Suppressor macrophage (primary cell): ENCODE measurements at places on chromosomes 7 and 10.

DNA sequence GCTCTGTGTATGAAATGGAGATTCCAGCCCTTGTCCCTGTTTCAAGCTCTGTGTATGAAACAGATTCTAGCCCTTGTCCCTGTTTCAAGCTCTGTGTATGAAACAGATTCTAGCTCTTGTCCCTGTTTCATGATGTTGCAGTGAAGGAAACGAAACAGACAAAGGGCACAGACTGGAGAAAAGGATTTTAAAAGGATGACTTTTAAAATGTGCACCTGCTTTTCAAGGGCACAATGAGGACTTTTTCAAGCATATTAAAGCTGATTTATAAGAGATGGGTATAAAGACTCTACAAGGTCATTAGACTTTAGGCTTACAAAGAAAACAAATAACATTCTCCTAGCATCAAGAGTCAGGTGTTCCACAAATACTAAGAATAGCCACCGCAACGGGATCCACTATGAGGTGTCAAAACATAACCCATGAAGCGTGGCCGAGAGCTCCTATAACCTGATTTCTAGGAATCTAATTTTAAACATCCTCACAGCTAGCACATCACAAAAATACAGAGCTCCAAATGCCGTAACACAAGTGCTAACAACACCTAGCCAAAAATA, 29.0 kb downstream of the DIP2C start:
- no peak for DNase-seq

DNA sequence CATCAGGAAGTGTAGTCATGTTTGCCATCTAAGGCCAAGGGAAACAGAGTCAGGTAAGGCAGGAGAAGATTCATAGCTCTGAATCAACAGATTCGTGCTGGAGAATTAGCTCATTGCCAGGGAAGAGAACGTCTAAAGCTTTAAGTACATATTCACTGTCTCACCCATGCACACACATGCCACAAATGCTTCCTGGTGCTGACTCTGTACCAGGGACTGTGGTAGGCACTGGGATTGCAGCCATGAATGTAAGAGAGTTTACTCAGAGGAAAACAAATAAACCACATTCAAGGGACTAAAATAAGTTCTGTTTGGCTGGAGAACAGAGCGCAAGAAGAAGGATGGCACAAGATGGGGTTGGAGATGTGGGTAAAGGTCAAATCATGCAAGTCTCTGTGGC, 89.8 kb upstream of the HPS1 start:
- no peak for DNase-seq

- no peak for DNase-seq
Observed at GRCh38 chr7:154610903-154611302, 392.0 kb downstream of the PAXIP1 start.

- DNase-seq: no peak
Observed at GRCh38 chr7:49718760-49719159, 54.7 kb upstream of the VWC2 start.

- peak; percentile 2 for DNase-seq
Observed at GRCh38 chr7:109003742-109004141, 434.1 kb downstream of the DNAJB9 start.

DNA sequence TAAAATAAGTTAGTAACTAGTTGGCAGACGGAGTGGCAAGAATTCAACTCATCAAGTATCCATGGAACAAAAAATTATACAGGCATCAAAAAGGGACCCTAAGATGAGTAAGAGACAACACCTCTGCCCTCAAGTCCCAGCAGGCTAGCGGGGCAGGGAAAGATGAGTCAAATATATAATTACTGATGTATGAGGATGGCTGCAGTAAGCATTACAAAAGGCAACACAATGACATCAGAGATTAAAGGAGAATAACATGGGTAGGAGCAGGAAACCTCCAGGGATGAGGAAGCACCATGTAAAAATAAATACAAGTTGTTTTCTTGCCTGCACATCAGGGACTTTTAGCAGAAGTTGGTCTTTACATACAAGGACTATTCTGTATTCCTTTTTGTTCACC, 49.4 kb downstream of the SCRN1 start:
- DNase-seq: peak; percentile 28

- DNase-seq: peak; percentile 65
Observed at GRCh38 chr7:106285855-106286492, 1.2 kb upstream of the NAMPT start.

- no peak for DNase-seq
Observed at GRCh38 chr10:809671-810350, 120.3 kb upstream of the DIP2C start.

- DNase-seq: no peak
Observed at GRCh38 chr10:7093368-7093767, 317.5 kb downstream of the SFMBT2 start.

- DNase-seq: peak; percentile 10
Observed at GRCh38 chr10:67665491-67665890, 30.5 kb downstream of the CTNNA3 start.

DNA sequence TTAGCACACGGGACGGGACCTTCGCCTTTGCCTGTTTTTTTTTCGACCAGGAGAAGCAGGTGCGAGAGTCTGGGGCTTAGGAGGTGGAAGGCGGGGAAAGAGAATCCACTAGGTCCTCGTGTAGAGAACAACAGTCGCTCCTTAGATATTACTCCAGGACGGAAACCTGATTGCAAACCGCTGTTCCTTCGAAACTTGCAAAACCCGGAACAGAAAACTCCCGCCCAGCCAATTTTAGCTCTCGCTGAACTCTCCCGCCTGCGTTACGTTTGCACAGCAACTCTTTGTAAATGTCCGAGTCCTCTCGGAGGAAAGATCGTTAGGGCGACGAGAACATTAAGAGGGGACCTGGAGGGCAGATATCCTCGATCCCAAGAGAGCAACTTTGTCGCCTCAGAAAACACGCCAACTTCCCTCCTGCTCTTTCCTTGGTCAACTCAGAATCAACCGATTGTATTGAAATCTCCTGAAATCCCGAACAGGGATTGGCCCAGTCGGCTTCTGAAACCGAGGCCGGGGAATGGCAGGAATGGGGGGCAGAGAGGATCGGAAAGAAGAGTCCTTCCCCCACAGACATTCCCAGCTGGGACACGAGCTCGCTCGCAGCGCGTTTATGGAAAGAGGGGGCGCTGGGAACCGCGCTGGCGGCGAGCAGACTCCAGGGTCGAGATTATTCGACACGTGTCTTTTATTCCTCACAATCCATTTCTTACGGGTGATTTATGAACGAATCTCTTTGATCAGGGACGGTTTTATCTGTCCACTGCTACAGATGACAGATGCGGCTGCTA, 9.9 kb downstream of the TWIST1 start:
- DNase-seq: peak; percentile 49

DNA sequence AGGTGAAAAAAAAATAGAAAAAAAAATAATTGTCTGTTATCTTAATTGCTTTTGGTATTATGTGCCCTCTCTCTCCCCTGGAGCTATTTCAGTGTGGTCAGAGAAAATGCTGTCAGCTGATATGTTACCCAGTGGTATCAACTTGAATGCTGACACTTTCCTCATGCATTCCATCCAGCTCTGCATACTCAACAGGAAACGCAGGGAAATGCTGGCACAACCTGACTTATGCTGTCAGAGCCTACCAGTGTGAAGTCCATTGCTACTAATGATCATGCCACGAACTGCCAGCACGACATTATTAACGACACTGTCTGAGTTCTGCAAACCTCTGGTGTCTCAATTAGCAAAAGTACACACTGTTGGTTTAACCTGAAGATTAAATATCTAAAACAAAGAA, 182.8 kb downstream of the ZWINT start:
- DNase-seq: no peak

DNA sequence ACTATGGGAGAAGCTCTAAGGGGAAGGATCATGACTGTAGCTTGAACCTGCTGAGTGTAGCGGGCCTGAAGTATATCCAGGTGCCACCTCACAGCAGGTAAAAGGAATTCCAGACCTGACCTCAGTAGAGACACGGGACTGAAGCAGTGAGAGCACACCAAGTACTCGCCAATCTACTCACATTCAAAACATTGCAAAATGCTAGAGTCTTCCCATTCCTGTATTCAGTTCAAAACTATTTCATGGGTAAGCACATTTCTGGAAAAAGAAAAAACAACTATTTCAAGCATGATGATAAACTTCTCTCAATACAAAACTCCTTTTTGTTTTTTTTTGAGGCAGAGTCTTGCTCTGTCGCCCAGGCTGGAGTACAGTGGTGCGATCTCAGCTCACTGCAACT, 121.9 kb upstream of the AUTS2 start:
- DNase-seq: no peak

DNA sequence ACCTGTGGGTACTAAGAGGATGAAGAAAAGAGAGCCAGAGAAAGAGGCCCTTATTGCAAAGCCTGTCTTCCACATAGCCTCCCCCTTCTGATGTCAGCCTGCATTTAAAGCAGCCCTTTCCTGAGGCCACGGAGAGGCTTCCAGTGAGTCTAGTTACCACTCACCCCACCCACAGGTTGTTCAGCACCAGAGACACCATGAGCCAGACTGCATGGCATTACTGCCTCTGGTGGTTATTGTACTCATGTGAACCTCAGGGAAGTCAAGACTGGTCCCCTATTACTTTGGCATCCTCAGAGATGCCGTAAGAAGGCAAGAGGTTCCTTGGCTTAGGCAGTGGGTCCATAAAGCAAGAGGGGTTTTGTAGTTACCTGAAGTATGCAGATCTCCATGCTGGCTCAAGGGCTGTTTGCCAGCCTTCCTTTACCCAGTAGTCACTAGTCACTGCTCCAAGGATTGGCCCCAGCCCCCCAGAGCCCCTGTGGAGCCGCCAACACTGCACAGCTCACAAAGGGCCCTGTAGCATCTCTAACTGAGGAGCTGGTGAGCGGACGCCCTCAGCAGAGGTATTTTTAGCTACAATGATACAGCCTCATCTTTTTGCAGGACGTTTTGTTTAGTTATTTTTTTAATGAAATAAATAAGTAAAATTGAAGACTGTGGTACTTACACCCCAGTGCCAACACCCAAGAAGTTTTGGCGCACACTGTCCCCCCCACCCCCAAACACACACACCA, 20.7 kb downstream of the LRRC4 start:
- DNase-seq: no peak

- no peak for DNase-seq
Observed at GRCh38 chr10:129328546-129328945, 138.5 kb upstream of the MGMT start.

- peak; percentile 83 for DNase-seq
Observed at GRCh38 chr7:76364198-76364584, 5.4 kb upstream of the YWHAG start.

DNA sequence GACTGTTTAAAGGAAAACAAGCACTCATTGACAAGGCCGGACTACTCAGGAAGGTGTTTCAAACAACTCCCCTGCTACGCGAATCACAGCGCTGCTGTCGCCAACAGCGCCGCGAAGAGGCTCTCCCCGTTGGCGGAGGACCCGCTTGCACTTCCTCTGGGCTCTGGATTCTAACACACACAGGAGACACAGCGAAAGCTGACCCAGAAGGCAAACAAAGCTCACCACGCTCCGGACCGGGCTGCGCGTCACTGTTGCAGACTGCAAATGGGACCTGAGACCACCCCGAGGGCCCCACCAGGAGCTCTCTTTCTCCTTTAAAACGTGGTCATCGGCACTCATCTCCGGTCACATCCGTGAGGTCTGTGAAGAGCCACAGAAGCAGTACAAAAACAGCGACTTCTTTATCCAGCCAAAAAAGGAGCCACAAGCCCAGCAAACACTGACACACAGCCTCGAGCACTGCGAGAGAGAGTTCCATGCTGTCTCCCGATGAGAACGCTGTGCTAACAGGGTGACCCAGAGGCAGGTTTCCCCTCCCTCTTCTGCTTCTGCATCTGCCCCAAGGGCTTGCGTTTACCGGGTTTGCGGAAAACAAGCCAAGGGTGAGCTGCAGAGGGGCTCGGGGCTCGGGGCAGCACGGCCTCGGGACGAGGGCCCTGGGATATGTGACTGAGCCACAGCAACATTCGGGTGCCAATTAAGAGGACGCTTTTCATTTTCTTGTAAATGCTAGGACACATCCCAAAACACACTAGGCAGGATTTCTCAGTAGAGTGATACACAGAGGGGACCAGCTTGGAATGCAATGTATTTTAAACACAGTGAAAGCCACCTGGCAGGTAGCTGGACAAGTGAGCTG, 41.3 kb downstream of the AMZ1 start:
- DNase-seq: no peak

DNA sequence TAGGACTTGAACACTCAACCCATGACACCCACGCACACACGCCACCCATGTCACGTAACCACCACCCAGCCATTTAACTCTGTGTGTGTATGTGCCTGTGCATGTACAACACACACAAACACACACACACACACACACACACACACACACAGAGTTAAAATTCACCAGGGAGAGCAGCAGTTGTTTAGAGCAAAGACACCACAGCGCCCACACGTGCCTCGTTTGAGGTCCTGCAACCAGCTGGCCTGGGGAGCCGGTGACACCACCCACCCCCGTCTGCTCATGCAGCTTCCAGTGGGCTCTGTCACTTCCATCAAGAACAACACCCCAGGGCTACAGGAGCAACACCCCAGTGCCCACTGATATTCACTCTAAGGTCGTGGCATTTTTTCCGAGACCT, 97.4 kb downstream of the ELFN1 start:
- DNase-seq: no peak

GRCh38 chr10:128062881-128063563, 63.2 kb downstream of the MKI67 start:
- DNase-seq: peak; percentile 90

DNA sequence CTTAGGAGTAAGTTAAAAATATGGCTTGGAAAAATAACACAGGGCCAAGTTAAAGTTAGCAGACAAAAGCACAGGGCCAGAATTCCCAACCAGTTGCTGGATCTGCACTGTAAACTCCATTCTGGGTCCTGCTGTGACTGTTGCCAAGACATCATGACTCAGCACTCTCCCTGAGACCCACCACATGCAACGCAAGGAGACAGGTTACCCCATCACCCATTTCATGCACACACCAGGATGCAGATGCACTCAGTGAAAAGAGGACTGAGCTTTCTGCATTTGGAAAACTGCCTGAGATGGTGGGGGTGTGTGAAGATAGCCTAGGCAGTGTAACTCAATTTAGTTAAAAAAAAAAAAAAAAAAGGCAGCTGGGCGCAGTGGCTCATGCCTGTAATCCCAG, 97.6 kb upstream of the ZNF438 start:
- no peak for DNase-seq

DNA sequence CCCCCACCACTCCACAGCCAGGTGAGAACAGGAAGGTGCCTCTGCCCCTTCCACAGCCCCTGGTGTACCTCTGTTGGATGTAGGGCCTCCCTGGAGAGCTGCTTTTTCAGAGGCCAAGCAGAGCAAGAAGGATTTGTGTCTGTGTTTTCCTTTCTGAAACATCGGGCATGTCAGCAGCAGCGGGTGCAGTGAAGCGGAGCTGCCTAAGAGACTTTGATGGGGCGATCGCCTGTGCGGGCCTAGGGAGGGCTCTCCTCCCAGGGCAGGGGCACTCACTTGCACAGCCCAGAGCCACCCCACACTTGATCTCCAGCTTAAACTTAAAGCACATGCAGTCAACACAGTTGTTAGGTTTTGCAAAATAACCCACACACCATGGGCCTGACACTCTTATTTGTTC, 324.7 kb downstream of the ACTR3B start:
- no peak for DNase-seq

- no peak for DNase-seq
Observed at GRCh38 chr10:33087152-33087551, 129.1 kb upstream of the ITGB1 start.

DNA sequence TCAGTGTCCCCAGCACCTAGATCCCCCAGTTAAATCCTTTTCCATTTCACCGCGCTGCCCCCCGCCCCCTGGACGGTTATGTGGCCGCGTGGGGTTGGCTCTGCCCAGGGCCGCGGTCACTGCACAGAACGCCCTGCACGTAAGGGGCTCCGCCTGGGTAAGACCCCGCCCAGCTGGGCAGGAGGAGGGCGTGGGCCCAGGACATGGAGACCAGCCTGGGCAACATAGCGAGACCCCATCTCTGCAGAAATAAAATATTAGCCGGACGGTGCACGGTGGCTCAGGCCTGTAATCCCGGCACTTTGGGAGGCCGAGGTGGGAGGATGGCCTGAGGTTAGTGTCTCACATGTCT, 650 bp upstream of the ZFAND2A start:
- DNase-seq: peak; percentile 54
